ENCODE measurements at places on chromosomes 16 and 17. TPM values are rescaled to one million over a fixed set of nuclear protein-coding genes. Genes with fewer than 3 reads are reported as not detected.

DNA sequence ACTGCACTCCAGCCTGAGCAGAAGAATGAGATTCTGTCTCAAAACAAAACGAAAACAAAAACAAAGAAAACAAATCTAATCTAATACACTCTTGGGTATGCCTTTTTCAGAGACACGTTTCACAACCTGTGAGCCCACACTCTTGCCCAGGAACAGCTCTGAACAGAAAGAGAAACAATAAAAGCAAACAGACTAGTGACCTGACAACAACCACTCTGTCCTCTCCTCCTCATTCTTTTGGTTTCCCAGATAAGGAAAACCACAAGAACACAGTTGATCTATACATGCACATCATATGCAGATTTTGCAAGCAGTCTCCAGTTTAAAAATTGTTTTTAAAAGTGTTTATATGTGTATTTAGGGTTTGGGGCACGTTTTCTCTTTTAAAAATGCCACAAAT is 1.3 kb downstream of the MKS1 start:
- no peak for DNase-seq

DNA sequence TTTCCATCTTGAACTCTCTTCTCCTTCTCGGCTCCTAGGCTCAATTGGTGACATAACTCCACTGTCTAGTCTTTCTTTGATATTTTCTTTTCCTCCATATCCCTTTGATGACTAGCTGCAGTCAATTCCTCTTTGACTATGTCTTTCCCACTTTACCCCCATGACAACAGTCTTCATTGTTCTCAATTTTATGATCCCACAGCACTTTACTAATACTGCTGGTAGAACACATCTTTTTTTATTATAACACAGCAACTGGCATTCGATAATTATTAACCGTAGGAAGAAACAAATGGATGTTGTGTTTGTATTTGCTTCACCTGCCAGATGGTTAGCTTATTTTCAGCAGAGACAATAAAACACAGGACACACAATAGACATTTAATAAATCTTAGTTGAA is 1.3 kb downstream of the KRTAP3-3 start:
- DNase-seq: no peak

The KIF18B gene
- 0.60 TPM for total RNA-seq

- DNase-seq: no peak
Observed at GRCh38 chr17:14474591-14474990, 173.7 kb downstream of the HS3ST3B1 start.

GRCh38 chr16:49483251-49483650 is 109.6 kb downstream of the C16orf78 start:
- no peak for DNase-seq

GRCh38 chr17:5200360-5200759 is 8.7 kb upstream of the ZNF594 start:
- DNase-seq: no peak

- DNase-seq: peak; percentile 94
Observed at GRCh38 chr17:35373534-35373983, at the start of gene SLFN11. Gene SLFN11 (minus strand): TSS chr17:35373621. CDS start chr17:35363807, 9,814 bp downstream.

DNA sequence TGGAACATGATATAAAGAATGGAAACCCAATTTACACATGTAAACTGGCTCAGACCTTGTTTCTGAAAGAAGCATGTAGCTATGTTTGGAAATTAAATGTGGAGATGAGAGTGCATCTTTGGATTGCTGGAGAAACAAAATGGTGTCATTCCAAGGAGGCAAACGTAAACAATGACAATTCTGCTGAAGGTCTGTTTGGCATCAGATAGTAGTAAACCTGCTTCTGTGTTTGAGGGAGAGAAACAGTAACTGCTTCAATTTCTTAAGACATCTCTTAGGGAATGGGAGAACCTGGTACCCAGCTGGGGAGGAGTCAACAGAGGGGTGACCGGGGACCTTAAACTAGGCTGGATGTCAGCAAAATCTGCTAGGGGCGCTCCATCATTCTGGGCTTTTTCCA is 23.5 kb downstream of the GPRC5B start:
- DNase-seq: no peak
